ENCODE measurements at places on chromosomes 1 and 21. TPM values are rescaled to one million over a fixed set of nuclear protein-coding genes. Genes with fewer than 3 reads are reported as not detected.

DNA sequence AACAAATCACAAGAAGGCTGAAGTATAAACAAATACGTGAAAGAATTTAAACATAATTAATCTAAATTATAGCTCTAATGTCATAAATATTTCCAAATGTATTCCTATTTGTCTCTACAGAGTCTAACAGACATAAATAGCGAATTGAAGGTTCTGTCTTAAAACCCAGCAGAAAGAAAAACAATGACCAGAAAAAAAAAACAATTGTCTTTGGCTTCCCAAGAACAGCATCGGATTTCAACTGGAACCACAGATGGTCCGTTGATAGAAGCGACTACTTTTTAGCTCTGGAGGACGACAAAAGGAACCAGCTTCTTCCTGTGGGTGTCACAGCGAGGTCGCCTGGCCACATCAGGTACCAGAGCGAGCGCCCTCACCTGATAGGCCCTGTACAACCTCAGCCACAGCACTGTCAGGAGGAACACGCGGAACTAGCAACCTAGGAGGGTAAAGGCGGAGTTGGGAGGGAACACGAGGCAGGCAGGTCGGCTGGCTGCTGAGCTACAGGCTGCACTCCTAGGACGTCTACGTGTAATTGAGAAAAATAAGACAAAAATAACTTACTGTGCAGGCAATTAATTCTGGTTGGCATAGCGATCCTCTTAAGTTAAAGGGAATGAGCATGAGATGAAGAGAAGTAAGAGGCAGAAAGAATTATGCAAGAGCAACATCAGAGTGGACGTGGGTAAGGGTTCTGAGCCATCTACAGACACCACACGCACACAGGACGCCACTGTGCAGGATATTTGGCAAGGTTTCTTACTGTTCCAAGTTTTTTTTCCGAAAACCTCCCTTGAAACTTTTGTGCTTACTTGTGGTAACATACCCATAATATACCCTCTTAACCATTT, 16.7 kb upstream of the PRDM15 start:
- H3K27me3 ChIP-seq, result no peaks in the 10 kb centered on the region
- no peak overlapping the region for H3K4me3 ChIP-seq
- peaks cover 13% of the 10 kb centered on the region for H3K36me3 ChIP-seq
- no peak for DNase-seq
- no peak overlapping the region for H3K27ac ChIP-seq

The GBP7 gene
- not detected for polyA plus RNA-seq

The OXCT2 gene
- 1.5 TPM for polyA plus RNA-seq

DNA sequence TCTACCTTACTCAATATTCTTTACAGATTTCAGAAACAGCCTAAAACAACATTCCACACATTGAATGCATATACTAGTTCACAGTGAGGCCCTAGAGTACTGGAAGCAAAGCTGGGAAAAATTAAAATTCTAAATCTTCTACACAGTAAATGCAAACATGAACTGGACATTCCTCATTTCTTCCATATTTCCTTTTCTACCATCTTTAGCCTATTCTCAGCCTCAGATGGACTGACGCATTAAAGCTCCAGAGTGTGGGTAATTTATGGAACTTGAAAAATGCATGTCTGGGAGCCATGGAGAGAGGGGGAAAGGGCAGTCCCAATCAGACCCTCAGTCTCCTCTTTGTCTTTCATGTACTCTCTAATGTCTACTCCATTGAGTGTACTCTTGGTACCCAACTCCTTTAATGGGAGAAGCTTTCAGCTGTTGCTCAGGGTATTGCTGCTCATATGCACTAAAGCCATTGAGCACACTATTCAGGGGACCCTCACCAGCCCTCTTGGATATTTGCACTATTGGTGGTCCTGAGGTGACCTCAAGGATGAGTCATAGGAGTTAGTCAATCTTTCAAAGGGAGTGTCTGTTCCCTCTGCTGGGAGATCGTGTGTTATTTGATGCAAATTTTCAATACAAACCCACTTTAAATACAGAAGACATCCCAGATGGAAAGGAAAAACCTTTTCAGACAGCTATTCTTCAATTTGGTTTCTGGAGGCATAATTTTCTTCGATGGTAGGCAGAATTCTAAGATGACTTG, 83.3 kb upstream of the KCNJ15 start:
- no peaks in the 10 kb centered on the region for H3K27me3 ChIP-seq
- no peak overlapping the region for H3K4me3 ChIP-seq
- no peaks in the 10 kb centered on the region for H3K36me3 ChIP-seq

DNA sequence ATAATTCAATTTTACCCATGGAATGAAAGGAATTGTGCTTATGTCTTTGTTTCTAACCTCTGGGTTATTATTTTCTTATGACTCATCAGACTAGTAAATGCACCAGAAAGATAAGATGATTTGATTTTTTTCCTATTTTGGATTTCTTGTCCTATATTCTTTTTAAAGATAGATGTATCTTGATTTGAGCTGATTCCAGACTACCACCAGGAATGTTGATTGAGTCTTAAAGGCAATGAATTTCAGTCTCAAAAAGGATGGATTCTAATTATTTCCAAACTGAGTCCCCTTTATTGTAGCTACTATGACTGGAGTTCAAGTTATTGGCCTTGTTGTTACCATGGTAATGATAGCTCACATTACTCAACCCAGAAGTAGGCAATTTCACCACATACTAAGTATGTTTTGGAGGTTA, 95.8 kb upstream of the RGS4 start:
- no peak for DNase-seq
- no peak overlapping the region for H3K27ac ChIP-seq
- no peak overlapping the region for H3K4me3 ChIP-seq
- H3K27me3 ChIP-seq, result no peaks in the 10 kb centered on the region
- no peaks in the 10 kb centered on the region for H3K36me3 ChIP-seq
- no peaks in the 10 kb centered on the region for H3K4me1 ChIP-seq

The SEMA4A gene
- polyA plus RNA-seq, result 13.9 TPM

GRCh38 chr1:204323887-204324286, 35.8 kb downstream of the PLEKHA6 start:
- no peaks in the 10 kb centered on the region for H3K27me3 ChIP-seq
- H3K4me1 ChIP-seq, result peaks cover 52% of the 10 kb centered on the region
- H3K36me3 ChIP-seq, result no peaks in the 10 kb centered on the region
- DNase-seq, result peak; percentile 56

The HHAT gene
- 0.93 TPM for polyA plus RNA-seq

DNA sequence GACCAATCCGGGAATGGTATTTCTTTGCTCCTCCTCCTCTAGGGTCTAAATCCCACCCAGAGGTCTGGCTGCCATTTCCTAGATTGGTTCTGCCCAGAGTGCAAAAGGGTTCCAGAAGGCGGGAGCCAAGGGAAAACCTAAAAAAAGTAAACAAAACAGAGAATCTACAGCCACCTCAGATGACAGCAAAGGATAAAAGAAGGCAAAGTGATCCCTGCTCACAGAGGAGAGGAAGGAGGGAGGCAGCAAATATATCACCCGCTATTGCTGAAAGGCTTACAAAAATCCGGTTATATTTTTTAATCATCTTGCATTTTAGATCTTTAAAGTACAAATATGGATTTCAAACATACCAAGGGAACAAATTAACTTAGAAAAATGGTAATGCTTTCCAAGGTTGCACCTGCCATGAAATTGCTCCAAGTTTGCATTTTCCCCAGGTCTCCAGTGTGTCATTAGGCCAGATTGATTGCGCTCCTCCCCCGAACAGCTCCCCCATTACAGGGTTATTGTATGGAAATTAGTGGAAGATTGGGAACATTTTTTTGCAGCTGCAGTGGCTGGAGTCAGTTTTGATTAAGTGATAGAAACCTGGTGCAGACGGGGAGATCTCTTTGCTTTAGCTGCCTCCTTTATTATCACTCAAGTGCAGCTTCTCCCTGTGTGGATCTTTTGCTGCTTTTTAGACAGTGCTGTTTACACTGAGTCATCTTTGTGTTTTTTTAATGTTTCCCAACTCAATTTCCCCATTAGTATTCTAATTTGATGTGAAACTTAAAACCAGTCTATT, 280.5 kb upstream of the CAMK1G start:
- no peaks in the 10 kb centered on the region for H3K36me3 ChIP-seq
- no peaks in the 10 kb centered on the region for H3K27me3 ChIP-seq
- no peak overlapping the region for H3K4me3 ChIP-seq
- no peak overlapping the region for H3K27ac ChIP-seq
- H3K4me1 ChIP-seq, result no peaks in the 10 kb centered on the region
- DNase-seq, result no peak

DNA sequence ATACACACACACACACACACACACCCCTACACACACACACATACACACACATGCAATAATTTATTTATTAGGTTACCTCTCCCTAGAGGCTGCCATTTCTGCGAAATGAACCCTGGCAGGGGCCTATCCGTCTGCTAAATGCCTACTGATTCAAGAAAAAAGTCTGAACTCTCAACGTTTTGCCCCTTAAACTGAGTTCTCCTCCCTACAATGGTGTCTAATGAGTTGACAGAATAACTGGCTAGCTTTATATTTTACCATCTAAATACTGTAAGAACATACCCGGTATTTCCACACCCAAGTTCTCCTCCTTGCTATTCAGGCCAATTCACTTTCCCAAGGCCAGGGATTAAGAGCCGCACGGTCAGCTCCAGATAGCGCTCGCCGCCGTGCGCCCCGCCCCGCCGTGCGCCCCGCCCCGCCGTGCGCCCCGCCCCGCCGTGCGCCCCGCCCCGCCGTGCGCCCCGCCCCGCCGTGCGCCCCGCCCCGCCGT, 339 bp upstream of the RNPC3 start:
- peak overlapping the region; percentile 26 for H3K4me3 ChIP-seq
- DNase-seq, result peak; percentile 81
- peaks cover 47% of the 10 kb centered on the region for H3K4me1 ChIP-seq
- H3K27ac ChIP-seq, result no peak overlapping the region
- no peaks in the 10 kb centered on the region for H3K27me3 ChIP-seq

GRCh38 chr21:38853421-38853919, 47.7 kb downstream of the ETS2 start:
- no peak overlapping the region for H3K27ac ChIP-seq
- H3K4me3 ChIP-seq, result no peak overlapping the region
- H3K4me1 ChIP-seq, result no peaks in the 10 kb centered on the region
- H3K27me3 ChIP-seq, result no peaks in the 10 kb centered on the region
- no peak for DNase-seq

All from stomach (tissue), 19 donors.